ENCODE measurements at places on chromosomes 2 and 18.

GRCh38 chr2:143192106-143192505 lies 62.9 kb downstream of the ARHGAP15 start:
- DNase-seq: no peak

DNA sequence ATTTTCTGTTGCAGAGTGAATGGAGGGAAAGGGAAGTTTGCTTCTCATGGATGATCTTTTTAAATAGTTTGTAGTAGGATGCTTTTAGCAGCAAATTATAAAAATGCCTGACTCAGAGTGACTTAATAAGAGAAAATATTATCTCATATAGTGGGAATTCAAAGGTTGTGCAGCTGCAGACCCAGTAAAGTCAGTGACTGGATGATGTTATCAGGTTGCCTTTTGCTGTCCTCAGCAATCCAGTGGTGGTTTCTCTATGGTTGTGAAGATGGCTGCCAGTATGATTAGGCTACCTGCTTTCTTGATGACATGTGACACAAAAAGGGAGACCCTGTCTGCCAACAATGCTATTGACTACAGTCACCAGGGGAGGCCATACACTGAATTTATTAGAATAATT lies 184.8 kb downstream of the DIS3L2 start:
- no peak for DNase-seq

GRCh38 chr2:10932345-10933151 lies 20.8 kb downstream of the KCNF1 start:
- DNase-seq: no peak

- no peak for DNase-seq
These were observed 1.5 kb upstream of the PROM2 start for GRCh38 chr2:95272781-95273180.

DNA sequence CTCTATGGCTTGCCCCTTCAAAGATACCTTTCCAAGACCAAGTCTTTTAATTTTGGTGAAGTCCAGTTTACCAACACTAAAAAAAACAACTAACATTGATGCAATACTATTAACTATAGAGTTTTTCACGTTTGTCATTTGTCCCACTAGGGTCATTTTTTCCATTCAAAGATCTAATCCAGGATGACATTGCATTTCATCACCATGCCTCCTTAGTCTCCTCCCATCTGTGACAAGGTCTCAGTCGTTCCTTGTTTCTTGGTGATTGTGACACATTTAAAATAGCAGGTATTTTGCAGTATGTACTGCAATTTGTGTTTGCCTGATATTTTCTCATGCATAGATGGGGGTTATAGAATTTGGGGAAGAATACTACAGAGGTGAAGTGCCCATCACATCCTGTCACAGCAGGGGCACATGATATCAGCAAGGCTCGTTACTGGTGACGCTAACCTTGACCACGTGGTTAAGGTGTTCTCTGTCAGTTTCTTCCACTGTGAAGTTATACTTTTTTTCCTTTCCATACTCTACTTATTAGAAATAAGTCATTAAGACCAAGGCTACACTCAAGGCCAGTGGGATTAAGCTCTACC lies 799.2 kb upstream of the RAB6C start:
- DNase-seq: no peak

- no peak for DNase-seq
These were observed 199.6 kb downstream of the EIPR1 start for GRCh38 chr2:3177891-3178577.

DNA sequence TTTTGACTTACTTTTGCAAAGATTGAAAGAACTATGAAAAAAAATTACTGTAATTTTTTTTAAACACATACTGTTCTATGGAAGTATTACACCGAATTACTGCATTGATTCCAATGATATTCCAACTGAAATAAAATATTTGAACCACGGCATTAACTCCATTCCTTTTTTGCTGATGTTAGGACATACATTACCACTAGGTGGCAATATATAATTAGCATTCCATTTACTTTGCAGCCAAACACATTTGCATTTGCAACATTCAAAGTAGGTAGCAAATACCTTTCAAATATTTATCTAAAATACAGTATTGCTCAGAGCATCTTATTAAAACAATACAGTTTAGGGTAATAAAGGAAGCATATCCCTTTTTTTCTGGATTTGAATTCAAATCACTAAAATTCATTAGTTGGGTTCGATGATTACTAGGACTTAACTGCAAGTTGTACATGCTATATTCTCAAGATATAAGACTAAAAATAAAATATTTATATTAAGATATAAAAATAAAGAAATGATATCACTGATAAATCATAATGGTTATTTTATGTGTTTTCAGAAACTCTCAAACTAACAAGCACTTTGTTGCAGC lies 31.3 kb downstream of the LANCL1 start:
- no peak for DNase-seq

DNA sequence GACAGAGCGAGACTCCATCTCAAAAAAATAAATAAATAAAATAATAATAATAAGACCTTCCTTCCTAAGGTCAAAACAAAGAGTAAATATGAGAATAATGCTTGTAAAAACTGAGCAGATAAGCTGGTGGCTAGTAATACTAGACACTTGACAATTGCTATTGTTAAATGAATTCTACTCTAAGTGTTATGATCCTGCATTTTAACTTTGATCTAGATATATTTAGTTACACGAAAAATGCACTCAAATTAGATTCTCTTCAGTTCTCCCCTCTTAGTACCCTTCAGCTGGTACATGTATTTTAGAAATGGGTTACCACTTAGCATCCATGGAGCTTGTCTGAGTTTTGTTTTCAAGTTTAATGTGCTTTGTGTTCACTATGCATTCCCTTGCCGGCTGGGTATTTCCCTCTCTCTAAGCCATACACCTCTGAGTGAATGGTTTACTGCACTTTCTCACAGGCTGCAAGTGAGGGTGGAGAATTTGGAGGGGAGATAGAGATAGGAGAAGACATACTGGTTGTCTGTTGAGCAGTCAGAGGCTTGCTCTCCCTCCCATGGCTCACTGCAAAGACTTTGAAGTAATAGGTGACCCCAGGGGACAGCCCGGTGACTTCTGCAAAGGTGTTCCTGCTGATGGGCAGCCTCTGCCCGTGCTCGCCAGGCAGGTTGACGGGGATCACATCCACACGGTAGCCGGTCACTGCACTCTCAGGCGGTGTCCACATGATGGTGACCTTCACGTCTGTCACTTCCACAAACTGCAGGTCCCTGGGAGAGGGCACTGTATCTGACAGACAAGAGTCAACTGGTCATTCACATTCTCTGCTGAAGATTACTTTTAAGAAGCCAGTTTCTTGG lies 29.9 kb downstream of the FN1 start:
- DNase-seq: no peak

DNA sequence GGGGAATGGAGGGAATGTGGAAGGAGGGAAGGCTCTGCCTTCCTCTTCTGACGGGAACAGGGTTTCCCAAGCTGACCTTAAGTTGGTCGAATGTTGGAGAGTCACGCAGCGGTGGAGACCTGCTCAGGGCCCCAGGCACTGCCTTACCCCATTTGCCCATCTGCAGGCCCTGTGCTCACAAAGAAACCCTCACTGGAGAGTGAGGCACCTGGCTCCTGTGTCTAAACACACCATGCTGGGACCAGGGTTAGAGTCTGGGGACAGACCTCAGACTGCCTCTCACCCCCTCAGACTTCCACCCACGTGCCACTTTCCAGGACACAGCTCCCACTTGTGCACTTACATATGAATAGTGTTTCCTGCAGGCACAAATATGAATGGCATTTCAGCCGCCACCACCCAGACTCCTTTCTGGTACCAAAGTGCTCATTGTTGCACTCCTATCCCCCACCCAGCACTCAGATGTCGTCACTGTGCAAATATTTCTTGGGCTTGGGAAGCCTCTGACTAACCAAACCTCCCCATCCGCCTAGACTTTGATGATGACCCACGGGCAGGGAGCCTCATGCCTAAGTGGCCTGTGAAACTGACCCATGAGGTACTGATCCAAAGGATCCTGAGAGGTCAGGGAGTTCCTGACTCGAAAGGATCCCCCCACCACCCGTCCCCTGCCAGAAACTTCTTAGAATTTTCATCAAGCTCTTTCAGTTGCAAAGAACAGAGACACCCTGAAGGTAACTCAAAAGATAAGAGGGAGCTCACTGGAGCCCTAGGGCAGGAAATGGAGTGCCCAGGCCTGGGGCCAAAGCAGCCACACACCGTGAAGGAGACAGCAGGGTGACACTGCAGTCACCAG lies 78.3 kb downstream of the STPG4 start:
- DNase-seq: no peak

DNA sequence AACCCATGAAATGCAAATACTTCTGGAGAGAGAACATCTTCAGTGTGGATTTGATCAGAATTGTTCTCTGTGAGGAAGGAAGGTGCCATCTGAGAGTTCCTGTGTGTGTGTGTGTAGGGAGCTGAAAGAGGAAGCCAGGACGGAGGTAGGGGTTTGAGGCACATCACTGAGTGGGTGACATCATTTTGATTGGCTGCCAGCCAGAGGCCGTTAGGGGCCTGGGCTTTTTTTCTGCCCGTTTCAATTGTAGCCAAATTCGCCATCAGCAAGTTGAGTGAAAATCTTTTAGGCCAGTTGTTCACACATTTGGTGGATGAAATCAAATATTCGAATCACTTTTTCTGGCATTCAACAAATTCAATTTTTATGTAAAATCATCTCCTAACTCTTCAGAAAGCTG lies 48.9 kb downstream of the TSN start:
- no peak for DNase-seq

- DNase-seq: no peak
These were observed 72.4 kb downstream of the SLC16A14 start for GRCh38 chr2:229996320-229996719.

GRCh38 chr18:14978962-14979535 lies 231.1 kb downstream of the ANKRD30B start:
- no peak for DNase-seq

GRCh38 chr2:168426861-168427260 lies 29.2 kb upstream of the CERS6 start:
- no peak for DNase-seq

- no peak for DNase-seq
These were observed 26.0 kb downstream of the TLK1 start for GRCh38 chr2:171134624-171135230.

GRCh38 chr2:26170795-26171194 lies 2.1 kb upstream of the GAREM2 start:
- DNase-seq: no peak

DNA sequence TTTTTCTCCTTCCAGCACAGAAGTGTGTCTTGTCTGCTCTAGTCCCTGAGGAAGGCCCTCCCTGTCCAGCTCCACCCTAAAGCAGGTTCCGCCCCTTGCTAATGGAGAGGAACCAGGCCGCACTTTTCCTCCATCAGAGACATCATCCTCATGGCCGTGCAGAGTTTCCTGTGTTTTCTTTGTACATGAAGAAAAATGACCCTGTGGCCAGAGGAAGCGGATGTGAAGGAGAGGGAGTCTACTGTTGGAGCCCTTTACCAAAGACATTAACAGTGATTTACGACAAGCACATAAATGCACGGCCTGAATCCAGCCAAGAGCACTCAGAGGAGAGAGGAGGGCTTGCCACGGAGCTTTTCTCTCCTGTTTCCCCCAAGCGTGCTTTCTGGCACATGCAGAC lies 109.5 kb downstream of the RNF144A start:
- no peak for DNase-seq

- DNase-seq: no peak
These were observed 762 bp upstream of the SPOPL start for GRCh38 chr2:138500592-138501424.

GRCh38 chr18:75066936-75067335 lies 142.0 kb downstream of the PTGR3 start:
- no peak for DNase-seq

DNA sequence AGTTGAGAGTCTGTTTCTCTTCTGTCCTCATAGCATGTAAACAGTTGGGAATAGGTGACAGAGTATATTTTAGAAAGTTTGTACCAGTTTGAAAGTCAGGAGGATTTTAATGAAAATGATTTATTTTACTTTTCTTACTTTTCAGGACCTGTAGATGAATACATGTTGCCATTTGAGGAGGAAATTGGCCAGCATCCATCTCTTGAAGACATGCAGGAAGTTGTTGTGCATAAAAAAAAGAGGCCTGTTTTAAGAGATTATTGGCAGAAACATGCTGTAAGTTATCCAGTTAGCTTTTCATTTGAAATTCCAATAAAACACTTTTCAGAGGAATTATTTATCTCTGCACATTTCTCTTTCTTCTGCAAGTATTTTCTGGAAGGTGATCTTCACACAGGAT lies 81.1 kb downstream of the ACVR2A start:
- DNase-seq: no peak

DNA sequence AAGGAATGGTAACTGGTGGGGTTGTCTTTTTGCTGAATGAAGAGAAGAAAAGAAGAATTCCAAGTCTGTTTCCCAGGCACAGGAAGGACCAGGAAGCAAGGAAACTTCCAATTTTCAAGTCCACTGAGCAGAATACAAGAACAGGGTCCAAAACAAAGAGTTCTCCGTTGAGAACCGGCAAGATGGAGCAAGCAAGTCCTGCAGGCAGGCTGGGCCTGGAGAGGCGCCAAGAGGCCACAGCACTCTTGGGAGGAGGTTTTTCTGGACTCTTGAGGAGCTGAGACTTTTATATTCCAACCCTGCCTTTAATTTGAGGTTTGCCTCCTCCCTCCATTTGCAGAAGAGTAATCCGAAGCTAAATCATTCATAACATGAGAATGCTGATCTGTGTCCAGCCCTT lies 224.5 kb downstream of the IKZF2 start:
- DNase-seq: no peak

Data from activated CD4-positive, alpha-beta T cell treated with anti-CD3 and anti-CD28 coated beads, Interleukin-2, amount 50 U/mL, for 4 hours (primary cell).